ENCODE measurements at places on chromosomes 2 and 18. TPM values are rescaled to one million over a fixed set of nuclear protein-coding genes. Genes with fewer than 3 reads are reported as not detected.

DNA sequence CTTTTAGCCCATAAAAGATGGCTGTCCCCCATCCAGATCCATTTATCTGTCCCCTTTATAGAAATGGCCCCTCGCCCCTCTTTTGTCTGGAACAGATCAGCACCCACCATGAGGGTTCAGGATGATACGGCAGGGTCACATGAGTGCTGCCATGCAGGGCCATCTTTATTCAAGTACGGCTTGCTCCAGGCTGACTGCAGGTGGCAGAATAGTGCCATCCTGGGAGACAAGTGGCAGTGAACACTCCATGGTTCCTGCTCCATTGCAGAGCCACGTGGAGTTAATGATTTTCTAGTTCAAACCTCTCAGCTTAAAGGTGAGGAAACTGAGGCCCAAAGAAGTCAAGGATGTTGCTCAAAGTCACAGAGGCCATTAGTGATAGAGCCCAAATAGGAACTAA lies 180.6 kb downstream of the CLIP4 start:
- DNase-seq = peak; percentile 61

DNA sequence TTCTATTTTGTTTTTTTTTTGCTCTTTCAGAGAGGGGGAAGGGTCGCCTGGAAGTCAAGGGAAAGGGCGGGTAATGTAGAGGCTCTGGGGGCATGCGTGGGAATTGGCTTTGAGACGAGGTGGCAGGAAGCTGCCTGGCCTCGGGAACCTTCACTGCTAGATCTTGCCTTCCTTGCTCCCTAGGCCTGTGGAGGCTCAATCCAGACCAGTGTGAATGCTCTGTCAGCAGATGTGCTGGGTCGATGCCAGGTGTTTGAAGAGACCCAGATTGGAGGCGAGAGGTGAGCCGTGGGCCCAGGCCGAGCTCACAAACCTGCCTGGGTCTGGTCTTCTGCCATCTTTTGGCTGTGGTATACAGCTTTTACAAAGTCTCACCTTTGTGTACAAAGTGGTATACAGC lies 15.5 kb downstream of the CCT7 start:
- no peak for DNase-seq

- no peak for DNase-seq
Measured at GRCh38 chr2:100426384-100426720, 8.9 kb upstream of the CHST10 start.

HPCAL1 gene
- polyA plus RNA-seq = 85.6 TPM

GRCh38 chr2:44009136-44009735 lies 13.4 kb upstream of the LRPPRC start:
- DNase-seq = no peak

SIX2 gene
- 18.6 TPM for polyA plus RNA-seq

- no peak for DNase-seq
Measured at GRCh38 chr18:53534695-53535094, 689.8 kb downstream of the MBD2 start.

EIPR1 gene
- 47.6 TPM for polyA plus RNA-seq

DNA sequence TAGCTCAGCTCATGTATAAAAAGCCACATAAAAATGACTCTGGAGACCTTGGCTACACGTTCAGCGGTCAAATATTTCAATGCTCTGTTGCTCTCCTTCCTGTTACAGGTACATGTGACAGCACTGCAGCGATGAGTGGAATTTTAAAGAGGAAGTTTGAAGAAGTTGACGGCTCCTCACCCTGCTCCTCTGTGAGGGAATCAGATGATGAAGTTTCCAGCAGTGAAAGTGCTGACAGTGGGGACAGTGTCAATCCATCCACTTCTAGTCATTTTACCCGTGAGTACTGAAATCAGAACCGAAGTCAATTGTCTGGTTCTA lies 125.4 kb downstream of the CSRNP3 start:
- peak; percentile 40 for DNase-seq

DNA sequence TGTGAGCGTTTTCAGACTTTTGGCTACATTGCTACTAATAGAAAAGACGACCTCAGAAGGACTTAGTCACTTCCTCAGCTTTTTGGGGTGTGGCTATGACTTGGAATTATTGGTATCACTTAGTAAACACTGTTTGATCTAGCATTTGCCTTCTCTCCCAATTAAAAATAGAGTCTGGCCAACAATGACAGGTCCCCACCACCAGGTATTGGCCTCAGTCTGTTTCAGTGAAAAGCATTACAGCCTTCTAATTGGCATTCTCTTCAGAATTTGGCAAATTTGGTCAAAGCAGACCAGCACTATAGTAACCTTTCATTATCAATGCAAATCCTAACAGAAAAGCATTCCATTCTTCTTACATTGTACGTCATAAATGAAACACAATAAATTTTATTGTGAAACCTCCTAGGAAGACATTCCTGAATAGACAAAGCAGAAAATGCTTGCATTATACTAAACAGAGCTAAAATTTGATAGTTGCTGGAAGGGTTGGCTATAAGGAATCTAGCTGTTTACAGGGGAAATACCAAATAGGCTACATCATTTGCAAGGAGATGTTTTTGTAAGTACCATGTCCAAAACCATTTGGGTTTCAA lies 613.9 kb downstream of the IRS1 start:
- peak; percentile 45 for DNase-seq
